ENCODE measurements at places on chromosomes 3 and 15. TPM values are rescaled to one million over a fixed set of nuclear protein-coding genes. Genes with fewer than 3 reads are reported as not detected.

DNA sequence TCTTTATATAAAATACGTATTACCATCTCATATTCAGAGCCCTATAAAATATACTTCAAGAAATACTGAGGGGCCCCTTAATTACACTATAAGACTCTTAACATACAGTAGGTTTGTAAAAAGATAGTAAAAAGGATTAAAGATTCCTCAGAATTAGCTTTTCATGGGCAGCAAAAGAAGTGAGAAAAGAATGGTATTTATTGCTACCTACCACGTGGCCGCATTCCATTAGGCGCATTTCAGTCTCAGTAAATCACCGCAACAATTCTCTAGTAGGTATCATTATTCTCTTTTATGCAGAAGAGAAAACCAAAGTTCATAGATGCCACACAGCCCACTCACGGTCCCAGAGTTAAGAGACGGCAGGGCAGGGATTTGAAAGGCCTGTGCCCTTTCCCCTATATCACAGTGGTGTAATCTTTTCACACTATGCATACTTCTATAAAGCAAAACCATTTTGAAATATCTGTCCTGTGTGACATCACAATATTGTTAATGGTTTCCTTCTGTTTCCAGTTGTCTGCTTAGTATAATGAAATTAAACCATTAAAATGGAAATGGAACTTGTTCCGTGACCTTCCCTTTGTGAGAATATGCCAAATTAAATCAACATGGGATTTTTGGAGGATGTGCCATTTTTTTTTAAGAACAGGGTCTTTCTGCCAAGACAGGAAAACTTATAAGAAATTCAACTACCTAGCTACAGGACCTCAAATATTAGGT is 1072.2 kb downstream of the FHIT start:
- no peak for DNase-seq

DNA sequence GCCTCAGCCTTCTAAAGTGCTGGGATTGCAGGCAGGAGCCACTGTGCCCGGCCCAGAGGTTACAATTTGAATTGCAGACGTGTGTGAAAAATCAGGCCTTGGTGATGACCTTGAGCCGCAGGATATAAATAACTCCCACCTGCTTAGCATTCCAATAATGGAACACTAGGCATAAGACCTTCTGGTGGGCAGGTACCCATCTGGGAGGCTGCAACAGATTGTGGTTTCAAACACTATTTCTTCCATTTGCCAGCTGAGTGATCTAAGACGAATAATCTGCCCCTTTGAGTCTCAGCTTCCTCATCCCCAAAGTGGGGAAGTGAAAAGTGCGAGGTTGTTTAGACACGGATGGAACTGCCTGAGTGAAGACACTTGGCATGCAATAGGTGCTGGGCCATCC is 47.7 kb upstream of the HERC1 start:
- no peak for DNase-seq

RPLP1 gene
- total RNA-seq = 2,332 TPM

GPR160 gene
- 2.9 TPM for total RNA-seq

OSBPL10 gene
- total RNA-seq = 3.0 TPM

GRCh38 chr3:32316319-32316718 is 75.3 kb upstream of the CMTM7 start:
- DNase-seq = no peak

DNA sequence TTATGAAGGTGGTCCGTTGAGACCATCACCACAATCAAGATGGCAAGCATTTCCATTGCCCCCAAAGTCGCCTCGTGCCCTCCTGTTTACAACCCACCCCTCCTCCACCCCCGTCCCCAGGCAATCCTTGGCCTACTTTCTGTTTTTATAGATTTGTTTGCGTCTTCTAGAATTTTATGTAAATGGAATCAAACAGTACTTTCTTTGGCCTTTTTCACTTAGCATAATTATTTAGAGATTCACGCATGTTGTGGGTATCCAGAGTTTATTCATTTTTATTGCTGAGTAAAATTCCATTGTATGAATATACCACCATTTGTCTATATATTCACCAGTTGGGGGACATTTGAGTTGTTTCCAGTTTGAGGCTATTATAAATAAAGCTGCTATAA is 66.6 kb downstream of the LSM3 start:
- no peak for DNase-seq

TCAIM gene
- total RNA-seq = 13.6 TPM

ITIH3 gene
- total RNA-seq = not detected

DNA sequence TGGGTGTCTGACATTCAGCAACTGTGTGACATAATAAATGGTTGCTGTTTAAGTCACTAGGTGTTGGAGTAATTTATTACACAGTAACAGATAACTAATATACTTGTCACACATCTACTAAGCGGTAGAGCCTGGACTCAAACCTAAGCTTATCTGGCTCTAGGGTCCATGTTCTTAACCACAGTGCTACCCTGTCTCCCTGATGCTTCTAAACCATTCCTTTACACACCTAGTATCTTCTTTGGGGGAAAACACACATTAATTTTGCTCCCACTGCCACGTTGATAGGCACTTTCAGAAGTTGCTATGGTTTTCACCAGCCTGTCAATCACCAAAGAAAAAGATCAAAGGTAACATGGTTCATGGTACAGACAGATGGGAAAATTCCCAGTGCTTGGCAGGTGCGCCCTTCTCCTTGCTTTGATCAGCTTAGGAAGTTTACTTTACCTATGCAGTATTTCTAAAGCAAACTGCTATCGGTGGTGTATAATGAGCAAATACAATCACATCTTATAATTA is 150.8 kb downstream of the PDZRN3 start:
- DNase-seq = no peak

DNA sequence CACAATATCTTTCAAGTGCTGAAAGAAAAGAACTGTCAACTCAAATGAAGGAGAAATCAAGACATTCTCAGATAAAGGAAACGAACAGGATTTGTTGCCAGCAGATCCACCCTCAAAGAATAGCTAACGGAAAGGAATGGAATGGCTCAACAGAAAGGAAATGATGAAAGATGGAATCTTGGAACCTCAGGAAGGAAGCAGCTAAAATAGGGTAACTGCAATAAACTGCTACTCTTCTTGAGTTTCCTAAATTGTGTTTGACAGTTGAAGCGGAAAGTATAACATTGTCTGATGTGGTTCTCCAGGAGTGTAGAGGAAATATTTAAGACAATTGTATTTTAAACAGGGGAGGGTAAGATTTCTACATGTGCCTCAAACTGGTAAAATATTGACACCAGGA is 22.0 kb downstream of the PRR23E start:
- no peak for DNase-seq

GRCh38 chr3:176740906-176741663 is 456.2 kb downstream of the TBL1XR1 start:
- no peak for DNase-seq

ZDHHC19 gene
- not detected for total RNA-seq

- no peak for DNase-seq
Measured at GRCh38 chr3:100420885-100421284, 19.5 kb downstream of the LNP1 start.

DNA sequence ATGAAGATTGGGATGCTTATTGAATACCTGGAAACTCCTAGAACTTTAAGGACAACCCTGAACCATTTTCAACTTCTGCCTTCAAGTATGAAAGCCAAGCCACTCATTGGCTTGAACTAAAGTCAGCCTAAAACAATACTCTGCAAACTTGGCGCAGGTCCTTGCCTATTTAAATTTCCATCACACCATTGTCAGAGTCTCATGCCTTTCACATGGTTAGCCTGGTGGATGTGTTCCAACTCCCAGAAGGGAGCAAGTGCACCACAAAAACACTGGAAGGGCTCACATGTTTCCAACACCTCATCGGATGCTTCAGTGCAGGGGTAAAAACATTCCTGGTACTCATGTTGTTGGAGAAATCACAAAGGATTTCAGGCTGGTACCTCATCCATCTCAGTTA is 511.6 kb upstream of the MDFIC2 start:
- DNase-seq = no peak

GRCh38 chr3:119831022-119831421 is 49.1 kb downstream of the NR1I2 start:
- DNase-seq = no peak

DNA sequence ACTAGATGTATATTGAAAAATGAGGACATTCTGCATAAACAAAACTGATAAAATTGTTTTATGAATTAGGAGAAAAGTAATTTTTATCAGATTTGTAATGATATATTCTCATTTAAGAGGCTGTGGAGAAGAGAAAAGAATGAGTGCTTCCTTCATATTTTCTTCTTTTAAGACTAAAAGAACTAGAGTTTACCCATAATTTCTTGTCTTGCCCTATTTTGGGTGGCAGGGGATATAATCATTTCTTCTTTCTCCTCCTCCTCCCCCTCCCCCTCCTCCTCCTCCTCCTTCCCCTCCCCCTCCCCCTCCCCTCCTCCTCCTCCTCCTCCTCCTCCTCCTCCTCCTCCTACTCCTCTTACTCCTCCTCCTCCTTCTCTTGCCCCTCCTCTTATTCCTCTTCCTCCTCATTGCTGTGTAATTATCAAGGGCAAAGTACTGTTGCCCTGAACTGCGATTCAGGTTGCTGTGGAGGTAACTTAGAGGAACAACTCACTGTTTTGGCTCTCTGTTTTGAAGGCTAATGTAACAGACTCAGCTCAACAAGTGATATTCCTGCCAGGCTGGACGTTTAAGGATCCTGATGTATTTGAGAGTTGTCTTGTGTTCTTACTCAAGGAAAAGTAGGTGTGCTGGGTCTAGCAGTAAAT is 555.4 kb downstream of the AGBL1 start:
- DNase-seq = no peak

GRCh38 chr3:188077160-188077799 is 76.7 kb upstream of the LPP start:
- DNase-seq = no peak

- no peak for DNase-seq
Measured at GRCh38 chr3:134978658-134979057, 183.6 kb downstream of the EPHB1 start.

- no peak for DNase-seq
Measured at GRCh38 chr3:124964387-124964786, 29.8 kb upstream of the MUC13 start.

DNA sequence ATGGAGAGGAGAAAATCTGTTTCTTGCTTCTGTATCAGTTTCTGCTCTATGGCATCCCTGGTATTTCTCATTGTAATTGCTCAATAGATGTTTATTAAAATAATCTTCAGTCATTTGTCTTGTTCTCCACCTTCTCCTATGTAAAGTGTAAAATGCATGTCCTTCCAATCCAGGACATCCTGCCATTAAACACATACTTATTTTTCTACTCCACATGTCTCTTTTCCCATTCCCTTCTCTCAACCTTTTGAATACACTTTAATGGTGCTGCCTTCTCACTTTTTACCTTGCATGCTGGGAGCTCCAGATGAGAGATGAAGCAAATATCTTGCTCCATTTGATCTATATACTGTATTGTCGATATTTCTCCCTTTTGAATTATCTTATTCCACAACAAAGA is 49.7 kb downstream of the TUSC7 start:
- no peak for DNase-seq

SEC22C gene
- total RNA-seq = 52.6 TPM

SLC12A1 gene
- total RNA-seq = not detected

DNA sequence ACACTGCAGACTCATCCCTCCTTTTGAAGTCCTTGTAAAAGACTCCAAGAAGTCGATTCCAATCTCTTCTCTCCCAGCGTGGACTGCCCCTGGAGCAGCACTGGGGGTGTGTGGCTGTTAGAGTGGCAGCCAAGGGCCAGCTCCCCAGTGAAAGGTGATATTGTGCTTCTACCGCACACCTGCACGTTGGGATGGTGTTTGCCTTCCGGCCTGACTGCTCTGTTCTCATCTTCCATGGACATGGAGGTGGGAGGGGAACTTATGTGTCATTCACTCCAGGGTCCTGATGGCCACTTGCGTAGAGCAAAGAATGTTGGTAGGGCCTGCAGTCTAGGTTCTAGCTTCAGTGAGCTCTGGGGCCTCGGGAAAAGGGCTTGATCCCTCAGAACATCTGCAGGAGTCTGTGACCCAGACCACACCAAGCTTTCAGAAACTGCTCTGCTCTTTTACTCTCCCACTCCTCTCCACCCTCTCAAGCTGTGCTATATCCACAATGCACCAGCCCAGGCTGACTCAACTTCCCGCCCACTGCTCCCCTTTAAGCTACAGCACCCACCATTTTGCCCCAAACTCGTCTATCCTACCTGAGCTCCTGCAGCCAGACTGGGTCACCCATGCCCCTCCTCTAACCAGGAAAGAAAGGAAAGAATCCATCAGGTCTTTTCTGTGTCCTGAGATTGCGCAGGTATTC is 31.3 kb downstream of the LIPC start:
- DNase-seq = no peak

- no peak for DNase-seq
Measured at GRCh38 chr3:183490211-183490601, 61.8 kb upstream of the MCF2L2 start.

- no peak for DNase-seq
Measured at GRCh38 chr15:32106401-32107381, 76.4 kb downstream of the CHRNA7 start.

DNA sequence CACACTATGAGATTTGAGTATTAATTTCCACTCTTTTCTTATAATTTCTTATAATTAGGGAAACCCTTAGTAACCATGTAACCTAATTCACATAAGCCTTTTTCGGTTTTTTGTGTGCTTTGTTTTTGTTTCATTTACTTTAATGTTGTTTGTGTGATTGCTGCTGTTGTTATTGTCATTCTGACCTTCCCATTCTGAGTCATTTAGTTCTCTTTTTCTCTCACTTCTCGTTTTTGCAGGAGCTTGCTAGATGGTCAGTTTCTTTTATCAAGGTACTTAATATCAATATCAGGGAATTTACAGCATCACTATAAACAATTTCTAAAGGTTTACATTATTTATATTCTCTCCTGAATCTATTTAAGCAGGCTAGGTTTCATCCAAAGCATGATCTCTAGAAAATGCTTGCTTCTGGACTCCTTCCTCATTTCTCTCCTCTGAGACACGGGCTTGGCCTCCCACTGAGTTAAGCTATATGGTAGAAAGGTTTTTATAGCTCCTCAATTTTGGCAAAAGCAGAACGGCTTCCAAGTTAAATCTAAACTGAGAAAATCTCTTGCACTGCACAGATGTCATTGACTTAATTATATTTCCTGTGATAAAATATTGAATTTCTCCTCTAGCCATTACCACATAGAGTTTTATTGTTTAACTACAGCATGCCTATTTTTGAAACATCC is 534.2 kb downstream of the NSUN3 start:
- no peak for DNase-seq

UPK1B gene
- not detected for total RNA-seq

- DNase-seq = no peak
Measured at GRCh38 chr15:100078511-100079220, 263.1 kb downstream of the ADAMTS17 start.

GNAT1 gene
- not detected for total RNA-seq

GRCh38 chr3:114706591-114707232 is 412.9 kb downstream of the TIGIT start:
- DNase-seq = no peak
